ENCODE measurements at places on chromosomes 12 and 14. TPM values are rescaled to one million over a fixed set of nuclear protein-coding genes. Genes with fewer than 3 reads are reported as not detected.
A peak's percentile ranks its signal among the peaks of the same experiment; 100 is the strongest.

DNA sequence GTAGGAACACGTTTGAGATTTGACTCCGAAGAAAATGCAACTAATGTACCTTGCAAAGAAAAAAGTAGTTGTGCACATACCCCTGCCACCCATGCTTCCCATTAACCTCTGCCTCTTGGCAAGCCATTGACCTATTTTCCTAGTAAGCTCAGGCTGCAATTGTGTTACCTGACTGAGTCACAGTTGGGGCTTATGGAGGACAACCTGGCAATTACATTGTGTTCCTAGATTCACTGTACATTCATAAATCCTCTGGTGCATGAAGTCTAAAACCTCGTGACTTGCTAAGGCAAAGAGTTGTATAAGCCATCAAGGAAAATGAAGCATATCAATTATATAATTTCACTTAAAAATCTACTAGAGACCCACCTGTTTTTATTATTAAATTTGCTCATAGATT lies 62.0 kb upstream of the DUSP6 start:
- no peak for DNase-seq

- DNase-seq = no peak
These were observed 181.5 kb upstream of the PRKD1 start for GRCh38 chr14:30108975-30109700.

DNA sequence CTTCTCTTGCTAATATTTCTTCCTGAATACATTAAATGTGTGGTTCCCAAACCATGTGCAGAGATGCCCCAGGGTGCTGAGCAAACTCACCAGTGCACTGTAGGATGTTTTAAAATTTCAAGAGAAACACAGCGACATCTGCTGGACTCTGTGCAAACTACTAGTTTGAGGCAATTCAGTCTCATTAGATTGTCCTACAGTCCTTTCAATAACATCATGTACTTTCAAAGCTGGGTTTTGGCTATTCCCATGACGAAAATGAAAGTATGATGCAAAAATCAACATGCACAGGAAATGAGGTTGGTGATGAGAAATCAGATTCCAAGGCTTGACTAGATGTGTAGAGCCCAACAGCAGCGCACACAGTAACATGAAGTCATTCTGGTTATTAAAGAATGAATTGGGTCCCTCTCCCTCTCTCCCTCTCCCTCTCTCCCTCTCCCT lies 66.3 kb downstream of the CLIP1 start:
- DNase-seq = peak; percentile 75

Gene AMN
- 21.7 TPM for total RNA-seq

Gene AGAP2
- 0.89 TPM for total RNA-seq

Gene CLECL1
- not detected for total RNA-seq

Gene MYF6
- total RNA-seq = not detected
